ENCODE measurements at places on chromosomes 13 and 19.
A peak's percentile ranks its signal among the peaks of the same experiment; 100 is the strongest.

GRCh38 chr19:31275068-31275334 is 74.2 kb downstream of the TSHZ3 start:
- DNase-seq = no peak

GRCh38 chr19:32345261-32346207 is at the start of gene ZNF507:
TSS of gene ZNF507 (plus strand) at chr19:32345610. CDS start at chr19:32352831, 7,221 bp downstream.
- DNase-seq = peak; percentile 75

DNA sequence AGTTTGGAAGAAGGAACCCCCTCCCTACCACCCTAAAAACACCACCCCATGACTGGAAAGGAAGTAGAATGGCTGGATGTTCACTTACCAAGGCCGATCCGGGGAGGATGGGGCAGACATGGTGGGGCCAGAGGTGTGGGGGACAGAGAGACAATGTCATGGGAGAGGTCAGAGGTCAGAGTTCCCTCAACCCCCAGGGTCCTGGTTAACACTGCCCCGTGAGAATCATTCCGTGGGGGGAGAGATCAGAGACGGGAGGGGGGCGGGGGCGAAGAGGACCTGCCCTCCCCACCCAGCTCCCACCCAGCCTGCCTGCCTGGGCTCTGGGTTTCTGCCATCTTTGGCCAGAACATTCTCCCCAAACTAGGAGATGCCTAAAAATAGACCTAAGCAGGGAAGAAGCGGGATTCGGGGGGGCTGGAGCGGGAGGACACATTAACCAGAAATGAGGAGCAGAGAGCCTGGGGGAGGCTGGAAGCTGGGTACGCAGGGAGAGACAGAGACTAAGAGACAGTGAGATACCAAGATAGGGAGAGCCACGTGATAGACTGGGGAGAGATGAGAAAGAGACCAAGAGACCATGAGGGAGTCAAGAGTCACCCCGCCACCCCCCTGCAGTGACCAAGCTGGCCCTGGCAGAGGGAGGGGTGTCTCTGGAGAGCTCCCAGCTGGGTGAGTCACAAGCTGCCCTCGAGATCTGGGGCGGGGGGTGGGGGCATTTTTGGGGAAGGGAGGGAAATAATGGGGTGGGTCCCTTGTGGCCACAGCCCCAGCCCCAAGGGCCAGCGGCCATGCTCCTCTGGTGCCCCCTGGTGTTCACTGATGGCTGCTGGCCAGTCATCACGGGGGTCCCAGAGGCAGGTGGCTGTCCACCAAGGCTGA is 6.1 kb upstream of the KANK2 start:
- DNase-seq = peak; percentile 66

DNA sequence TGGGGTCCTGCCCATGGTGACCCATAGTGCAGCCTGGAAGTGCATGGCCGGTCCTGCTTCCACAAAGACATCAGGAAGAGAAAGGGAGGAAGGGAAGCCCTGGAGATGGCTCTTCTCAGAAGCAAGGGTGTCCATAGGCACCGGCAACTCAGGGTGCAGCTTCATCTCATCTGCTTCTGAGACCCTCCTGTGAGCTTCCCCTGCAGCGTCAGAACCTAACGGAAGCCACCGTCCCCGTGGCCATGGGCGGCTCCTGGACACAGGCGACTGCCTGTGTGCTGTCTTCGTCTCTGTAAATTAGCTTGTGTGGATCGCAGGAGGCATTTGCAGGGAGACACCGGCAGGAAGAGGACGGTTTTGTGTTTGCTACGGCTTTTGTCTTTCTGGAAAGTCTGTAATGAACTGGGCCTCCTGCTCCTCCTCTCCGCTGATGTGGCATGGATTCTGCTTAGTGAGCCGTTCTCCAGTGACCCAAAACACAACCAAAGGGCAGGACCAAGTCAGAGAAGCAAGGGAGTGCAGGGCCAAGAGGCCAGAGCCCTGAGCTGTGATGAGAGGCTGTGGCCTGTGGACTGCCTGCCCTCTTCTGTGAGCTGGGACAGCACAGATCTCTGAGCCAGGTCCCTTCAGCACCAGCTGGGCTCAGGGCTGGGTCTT is 2.5 kb downstream of the ATP4B start:
- DNase-seq = peak; percentile 2

GRCh38 chr13:41944635-41945397 is 16.1 kb downstream of the VWA8 start:
- no peak for DNase-seq

DNA sequence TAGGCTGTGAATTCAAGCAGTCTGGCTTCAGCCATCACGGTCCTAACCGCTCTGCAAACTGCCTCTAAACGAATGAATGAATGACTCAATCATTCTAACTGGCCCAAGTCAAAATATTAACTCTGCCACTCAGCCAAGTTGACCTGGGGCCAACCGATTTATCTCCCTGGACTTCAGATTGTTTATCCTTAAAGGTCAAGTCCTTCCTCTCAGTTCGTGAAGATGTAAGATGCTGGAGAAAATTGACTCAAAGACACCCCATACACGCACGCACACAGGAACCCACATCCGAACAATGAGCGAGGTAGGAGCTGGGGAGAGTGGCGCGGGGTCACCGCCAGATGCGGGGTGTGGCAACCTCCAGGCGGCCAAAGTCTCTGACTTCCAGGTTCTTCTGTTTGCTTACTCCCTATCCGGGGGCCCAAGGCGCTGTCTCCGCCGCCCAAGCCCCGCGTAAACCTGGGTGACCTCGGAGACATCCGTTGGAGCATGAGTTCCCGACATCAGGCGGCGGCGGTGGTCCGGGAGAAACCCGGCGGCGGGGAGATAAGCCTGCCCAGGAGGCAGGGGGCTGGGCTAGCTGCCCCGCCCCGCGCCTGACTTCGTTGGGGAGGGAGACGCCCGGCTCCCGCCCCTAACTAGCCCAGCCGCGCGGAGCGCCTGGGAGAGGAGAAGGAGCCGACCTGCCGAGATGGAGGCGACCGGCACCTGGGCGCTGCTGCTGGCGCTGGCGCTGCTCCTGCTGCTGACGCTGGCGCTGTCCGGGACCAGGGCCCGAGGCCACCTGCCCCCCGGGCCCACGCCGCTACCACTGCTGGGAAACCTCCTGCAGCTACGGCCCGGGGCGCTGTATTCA is at the start of gene CYP2S1:
Gene CYP2S1 (plus strand): TSS at position 646 of the 856 bp plus-strand sequence. CDS start 46 bp downstream, at position 692.
- peak; percentile 73 for DNase-seq

- DNase-seq = no peak
These were observed 71.5 kb downstream of the ARHGAP35 start for GRCh38 chr19:46932346-46932745.

GRCh38 chr13:29441306-29441705 is 154.2 kb downstream of the SLC7A1 start:
- no peak for DNase-seq

GRCh38 chr19:19444681-19445155 is 39.2 kb downstream of the GATAD2A start:
- DNase-seq = no peak

DNA sequence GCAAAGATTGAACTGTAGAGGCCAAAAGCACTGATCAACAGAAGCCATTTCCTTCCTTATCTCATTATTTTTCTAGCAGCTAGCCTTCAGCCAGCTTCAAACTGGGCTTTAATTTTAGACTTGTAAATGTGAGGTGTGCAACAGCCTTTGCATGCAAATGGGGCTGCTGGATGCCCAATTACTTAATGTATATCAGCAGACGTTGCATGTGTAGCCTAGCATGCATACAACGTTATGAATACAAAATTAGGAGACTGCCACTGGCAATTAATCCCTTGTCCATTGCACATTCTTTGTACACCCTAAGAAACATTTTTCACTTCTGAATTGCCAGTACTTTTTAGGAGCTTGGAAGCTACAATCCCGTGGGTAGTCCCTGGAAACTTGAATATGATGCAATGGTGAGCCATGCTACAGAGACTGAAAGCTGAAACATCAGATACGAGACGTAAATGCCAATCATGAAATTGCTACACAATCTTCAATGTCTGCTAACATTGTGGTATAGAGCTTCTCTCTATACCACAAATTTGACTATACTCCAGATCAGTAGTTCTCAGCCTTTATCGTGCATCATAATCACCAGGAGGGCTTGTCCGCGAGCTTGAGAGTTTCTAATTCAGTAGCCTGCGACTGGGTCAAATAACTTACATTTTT is 20.2 kb downstream of the EPSTI1 start:
- DNase-seq = no peak

- no peak for DNase-seq
These were observed 32.5 kb downstream of the LCP1 start for GRCh38 chr13:46149272-46150133.

DNA sequence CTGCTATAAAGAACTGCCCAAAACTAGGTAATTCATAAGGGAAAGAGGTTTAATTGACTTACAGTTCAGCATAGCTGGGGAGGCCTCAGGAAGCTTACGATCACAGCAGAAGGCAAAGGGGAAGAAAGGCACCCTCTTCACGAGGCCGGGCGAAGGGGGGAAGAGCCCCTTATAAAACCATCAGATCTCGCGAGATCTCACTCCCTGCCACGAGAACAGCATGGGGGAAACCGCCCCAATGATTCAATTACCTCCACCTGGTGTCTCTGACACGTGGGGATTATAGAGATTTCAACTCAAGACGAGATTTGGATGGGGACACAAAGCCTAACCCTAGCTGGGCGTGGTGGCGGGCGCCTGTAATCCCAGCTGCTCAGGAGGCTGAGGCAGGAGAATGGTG is 42.8 kb downstream of the SLC6A16 start:
- DNase-seq = no peak
